ENCODE measurements at places on chromosomes 12 and 14.
A peak's percentile ranks its signal among the peaks of the same experiment; 100 is the strongest.

GRCh38 chr12:109740694-109741245 lies 27.1 kb downstream of the FAM222A start:
- DNase-seq, result no peak

DNA sequence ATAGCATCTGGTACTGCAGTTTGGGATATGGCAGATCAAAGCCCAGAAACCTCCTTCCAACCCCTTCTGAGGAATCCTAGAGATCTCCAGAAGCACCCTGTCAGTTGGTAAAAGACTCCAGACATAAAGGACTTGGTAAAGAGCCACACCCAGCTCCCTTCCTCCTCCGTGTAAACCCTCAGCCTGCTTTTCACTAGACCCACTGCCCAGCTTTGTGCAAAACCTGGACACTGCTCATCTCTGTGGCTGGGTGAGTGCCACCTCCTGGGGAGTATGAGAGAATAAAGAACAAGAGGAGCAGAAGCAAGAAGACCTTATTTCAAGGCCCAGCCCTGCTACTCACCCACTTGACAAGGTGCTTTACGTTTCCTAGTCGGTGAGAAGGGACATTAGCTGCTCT lies 33.0 kb downstream of the ANO2 start:
- no peak for DNase-seq

DNA sequence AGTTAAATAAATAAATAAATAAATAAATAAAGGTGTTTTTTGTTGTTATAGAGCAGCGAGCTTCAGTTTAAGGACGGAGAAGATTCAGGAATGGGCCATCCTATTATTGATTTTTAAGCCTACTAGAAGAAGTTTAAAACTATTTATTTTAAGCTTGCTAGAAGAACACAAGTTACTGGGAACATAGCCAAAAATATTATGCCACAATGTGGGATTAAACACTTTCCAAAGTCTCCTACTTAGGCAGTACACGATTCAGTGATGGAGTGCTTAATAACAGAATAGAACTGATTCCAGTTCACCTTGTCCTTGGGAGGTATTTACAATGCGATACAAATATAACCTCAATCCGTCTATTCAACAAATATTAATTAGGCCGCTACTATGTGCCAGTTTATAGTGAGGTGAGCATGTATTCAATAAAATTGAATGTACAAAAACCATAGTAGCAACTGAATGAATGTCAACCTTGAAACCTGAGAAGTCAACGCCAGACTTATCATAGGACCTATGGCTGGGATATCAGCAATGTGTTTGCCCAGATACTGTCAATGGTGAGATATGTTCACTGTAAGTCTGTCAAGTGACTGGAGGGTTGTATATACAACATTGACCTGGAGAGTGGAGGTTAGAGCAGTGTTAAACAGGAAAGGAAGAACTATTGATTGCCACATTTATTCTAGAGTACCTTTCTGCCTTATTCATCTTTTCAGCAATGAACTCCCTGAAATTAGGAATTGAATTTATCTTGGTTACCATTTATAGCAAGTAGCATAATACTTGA lies 486.4 kb downstream of the TMTC2 start:
- DNase-seq, result no peak

GRCh38 chr12:57046947-57047890 lies 2.7 kb downstream of the MYO1A start:
- peak; percentile 75 for DNase-seq

- DNase-seq, result no peak
These were observed 756 bp downstream of the LGR5 start for GRCh38 chr12:71440345-71440762.

DNA sequence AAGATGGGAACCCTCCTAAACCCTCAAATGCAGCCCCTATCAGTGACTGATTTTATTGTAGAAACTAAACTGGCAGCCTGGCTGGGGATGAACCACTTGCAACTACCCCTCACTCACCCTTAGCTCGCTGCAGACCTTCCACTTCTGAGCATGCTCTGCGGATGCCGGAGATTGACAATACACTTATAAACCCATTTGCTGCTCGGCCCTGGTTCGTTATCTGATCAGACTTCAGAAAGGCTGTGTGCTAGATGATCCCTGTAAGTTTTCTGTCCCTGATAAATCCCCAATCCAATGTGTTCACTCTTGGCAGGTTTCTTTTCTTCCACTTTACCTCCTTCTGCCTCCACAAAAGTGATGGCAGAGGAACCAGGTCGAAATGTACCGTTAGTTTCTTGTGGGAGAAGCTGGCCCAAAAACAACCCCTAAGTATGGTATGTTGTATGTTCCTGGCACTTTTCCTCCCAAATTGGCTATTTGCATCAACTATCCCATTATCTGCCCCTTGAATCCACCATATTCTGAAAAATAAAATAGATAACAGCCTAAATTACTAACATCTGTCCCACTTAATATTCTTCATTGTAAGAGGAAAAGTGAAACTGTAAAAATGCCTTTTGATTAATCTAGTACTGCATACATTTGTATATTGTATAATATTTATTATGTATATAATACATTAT lies 18.8 kb downstream of the RPH3A start:
- no peak for DNase-seq

DNA sequence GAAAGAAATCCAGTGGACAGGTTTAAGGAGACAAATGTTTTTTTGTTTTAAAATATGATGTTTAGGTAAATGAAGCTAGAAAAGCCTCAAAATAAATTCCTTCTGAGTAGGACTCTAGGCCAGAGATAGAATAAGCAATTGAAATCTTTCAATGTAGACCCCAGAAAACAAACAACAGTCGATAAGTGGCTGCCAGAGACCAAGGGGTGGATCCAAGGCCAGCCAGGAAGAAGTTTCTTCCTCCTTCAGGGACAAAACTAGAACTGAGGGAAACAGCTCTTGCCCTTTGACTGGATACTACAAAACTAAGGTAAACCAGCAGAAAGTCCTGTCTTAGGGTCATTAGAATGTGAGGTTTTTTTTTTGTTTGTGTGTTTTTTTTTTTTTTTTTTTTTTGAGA lies 481.6 kb downstream of the RAD51B start:
- DNase-seq, result no peak

GRCh38 chr12:48998497-48999353 lies 450 bp downstream of the DDN start:
- DNase-seq, result peak; percentile 50

DNA sequence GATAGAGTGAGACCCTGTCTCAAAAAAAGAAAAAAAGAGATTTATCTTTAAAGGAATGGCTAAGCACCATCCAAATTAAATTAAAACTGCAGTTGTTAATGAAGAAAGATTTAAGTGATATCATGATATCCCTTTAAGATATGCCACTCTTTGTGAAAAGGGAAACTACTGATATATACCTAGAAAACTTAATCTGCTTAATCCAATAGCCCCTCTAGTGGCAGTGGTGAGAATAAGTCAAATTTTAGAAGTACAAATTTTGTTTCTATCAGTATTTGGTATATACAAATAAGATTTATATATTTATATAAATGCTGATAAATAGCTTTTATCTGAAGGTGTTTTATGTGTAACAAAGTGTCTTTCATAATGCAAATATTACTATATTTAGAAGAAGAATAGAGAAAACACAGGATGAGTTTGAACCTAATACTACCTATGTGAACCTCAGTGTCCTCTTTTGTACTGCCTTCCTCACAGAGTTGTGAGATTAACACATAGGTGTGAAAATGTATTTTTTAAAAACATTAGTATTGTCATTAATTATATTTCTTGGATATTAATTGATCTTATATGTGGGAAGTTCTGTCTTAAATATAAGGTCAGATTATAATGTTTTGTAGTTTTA lies 51.4 kb upstream of the GARIN2 start:
- DNase-seq, result no peak

GRCh38 chr12:69397978-69398377 lies 38.4 kb downstream of the YEATS4 start:
- DNase-seq, result no peak

DNA sequence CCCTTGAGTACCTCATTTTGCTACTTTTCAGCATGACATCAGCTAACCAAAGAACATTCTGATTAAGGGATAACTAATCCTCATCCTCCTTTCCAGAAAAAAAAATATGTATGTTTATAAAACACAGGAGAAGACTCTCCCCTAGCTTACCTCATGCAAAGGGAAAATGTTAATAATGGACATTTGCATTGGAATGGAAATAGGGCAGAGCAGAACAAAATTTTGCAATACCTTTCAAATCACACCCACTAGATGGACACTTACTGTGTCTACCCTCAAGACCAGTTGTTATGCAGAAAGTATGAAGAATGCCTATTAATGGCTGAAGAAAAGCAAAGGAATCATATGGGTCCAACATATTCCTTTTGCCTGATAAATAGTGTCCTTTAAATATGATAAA lies 8.9 kb upstream of the SLCO1A2 start:
- DNase-seq, result no peak

GRCh38 chr14:98900798-98901197 lies 371.2 kb downstream of the BCL11B start:
- no peak for DNase-seq

- DNase-seq, result no peak
These were observed 246.9 kb upstream of the TMEM132C start for GRCh38 chr12:128019996-128020544.

- no peak for DNase-seq
These were observed 50.0 kb downstream of the TSPAN19 start for GRCh38 chr12:84986117-84986516.

- DNase-seq, result no peak
These were observed 62.0 kb upstream of the ASPG start for GRCh38 chr14:104023325-104024055.

DNA sequence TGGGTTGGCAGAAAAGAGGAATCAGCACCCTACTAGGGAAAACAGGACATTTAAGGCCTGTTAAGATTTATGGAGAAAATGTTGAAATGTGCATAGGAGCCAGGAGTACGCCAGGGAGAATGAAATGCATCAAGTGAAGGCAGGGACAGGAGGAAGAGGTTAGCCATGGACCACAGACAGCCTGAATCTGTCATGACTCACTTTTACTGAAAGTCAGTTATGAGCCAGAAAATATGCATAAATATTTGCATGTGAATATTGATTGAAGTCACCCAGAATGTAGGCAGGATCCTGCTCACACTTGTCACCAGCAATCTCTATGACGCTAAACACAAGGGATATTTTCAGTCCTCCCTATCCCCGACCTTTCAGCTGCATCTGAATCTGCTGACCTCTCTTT lies 25.1 kb upstream of the CDK17 start:
- no peak for DNase-seq

DNA sequence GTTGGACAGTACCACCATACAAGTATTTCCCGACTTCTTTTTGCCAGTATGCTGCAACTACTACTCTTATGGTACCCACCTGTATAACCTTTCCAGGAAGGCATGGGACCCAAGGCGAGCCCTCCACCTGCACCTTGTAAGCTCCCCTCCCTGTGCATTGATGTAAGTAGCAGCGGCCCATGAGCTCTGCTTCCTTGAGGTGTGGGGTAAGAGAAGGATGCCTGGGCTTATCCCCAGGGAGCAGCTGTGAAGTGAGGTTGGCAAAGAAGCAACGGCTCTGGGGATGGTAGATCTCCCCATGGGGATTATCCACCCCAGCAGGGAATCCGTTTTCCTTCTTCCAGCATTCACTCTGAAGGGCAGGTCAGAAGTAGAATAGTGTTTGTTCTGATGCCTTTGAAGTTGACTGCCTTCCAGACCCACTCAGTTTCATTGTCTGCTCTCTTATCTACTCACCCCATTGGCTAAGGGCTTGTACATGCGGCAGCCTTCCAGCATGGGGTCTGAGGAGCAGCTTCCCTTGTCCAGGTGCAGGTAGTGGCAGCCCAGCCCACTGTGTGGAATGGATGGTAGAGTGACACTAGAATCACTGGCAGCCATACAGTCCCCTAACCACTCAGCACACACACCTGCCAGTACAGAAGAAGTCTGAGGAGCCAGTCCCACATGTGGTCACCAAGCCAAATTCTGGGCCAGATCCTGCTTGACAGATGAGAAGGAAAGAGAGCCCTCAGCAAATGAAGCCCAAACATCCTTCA lies 3.4 kb downstream of the CIROP start:
- DNase-seq, result no peak

DNA sequence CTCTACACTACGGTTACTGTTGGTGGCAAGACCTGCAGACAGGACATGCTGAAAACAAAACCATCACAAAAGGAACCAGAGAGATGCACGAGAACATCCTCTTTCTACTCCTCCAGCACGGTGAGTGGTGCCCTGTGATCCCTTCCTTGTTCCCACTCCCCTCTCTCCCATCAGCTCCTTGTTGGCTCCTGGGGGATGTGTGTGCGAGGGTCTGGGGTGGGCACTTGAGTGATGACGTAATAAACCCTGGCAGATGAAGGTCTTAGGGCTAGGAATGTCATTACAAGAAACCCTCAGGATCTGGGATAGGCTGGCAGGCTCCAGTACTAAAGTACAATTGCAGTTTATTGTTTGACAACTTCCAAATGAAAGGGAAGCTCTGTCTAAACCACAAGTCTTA lies 261.5 kb downstream of the FOXN3 start:
- no peak for DNase-seq

DNA sequence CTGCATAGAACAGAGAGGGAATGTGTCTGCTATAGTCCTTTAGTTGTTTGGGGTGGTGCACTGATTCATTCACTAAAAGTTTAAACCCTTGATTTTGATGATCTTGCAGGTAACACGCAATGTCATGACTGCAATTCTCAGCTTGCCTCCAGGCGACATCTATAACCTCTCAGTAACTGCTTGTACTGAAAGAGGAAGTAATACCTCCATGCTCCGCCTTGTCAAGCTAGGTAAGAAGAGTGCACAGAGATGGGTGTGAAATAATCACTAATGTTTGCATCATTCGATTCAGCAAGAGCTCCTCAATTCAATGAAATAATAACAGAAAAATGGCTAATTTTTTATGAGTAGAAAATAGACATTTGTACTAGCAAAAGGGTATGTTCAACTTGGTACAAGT lies 203.7 kb downstream of the PTPRO start:
- DNase-seq, result no peak

DNA sequence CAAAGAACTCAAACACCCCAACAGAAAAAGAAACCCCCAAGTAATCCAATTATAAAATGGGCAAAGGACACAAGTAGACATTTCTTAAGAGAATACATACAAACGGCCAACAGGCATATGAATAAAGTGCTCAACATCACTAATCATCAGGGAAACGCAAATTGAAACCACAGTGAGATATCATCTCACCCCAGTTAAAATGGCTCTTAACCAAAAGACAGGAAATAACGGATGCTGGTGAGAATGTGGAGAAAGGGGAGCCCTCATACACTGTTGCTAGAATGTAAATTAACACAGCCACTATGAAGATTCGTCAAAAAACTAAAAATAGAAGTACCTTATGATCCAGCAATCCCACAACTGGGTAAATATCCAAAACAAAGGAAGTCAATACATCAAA lies 52.4 kb downstream of the CLMN start:
- no peak for DNase-seq

DNA sequence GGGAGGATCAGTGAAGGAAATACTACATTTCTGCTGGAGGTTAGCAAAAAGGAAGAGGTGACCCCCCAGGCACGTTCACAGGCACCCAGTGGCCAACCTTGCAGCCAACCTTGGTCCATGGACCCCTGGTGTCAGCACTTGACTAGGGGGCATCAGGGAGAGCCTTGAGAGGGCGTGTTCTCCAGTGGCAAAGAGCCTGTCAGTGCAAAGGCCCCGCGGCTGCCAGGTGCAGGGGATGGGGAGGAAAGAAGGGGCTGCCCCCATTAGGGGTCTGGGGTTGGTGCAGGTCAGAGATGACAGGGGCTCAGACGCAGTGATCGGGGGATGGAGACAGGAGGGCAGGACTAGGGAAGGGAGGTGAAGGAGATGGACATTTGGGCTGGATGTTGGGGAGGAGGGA lies 22.7 kb upstream of the ULK1 start:
- DNase-seq, result no peak

Data from stimulated activated CD8-positive, alpha-beta memory T cell treated with anti-CD3 and anti-CD28 coated beads, Interleukin-4, amount 100 ng/mL, for 48 hours (primary cell).